ENCODE measurements at places on chromosomes 1 and 21. TPM values are rescaled to one million over a fixed set of nuclear protein-coding genes. Genes with fewer than 3 reads are reported as not detected.

THEM5 gene
- not detected for total RNA-seq

TINAGL1 gene
- total RNA-seq = 31.8 TPM

MCL1 gene
- 398 TPM for total RNA-seq

CDC42BPA gene
- total RNA-seq = 91.7 TPM

CAMK1G gene
- not detected for total RNA-seq

MASP2 gene
- 0.11 TPM for total RNA-seq

BTF3L4 gene
- total RNA-seq = 75.6 TPM
